Activated CD4-positive, alpha-beta T cell treated with anti-CD3 and anti-CD28 coated beads for 1 hour (primary cell): ENCODE measurements at places on chromosomes 16 and 17.

DNA sequence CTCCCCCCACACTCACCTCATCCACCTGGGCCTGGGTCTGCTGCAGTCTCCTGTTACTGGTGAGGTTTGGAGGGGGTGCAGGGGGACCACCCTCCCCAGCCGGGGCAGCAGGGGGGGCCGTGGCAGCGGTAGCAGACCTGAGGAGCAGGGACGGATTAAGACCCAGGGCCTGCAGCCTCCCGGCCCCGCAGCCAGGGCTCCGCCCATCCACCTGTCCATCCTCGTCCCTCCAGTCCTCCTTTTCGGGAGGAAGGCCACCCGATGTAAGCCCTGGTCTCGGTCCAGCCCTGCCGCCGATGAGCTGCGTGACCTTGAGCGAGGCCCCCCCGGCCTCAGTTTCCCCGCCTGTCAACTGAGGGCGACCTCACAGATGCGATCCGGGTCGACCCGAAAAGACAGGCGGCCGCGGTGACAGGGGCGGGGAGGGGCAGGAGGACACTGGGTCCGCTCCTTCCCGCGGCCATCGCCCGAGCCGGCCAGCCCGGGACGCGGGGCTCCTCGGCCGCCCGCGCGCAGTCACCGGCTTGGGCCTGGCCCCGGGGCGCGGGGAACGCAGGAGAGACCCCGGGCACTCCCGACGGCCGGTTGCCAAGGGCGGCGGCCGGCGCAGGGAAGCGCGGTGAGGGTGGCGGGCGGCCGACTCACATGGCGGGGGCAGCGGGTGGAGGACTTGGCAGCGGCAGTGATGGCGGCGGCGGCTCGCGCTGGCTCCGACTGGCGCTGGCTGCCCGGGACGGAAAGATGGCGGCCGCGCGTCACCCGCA lies at the start of gene VAMP2:
Gene VAMP2 (minus strand): TSS at position 716 of the 764 bp plus-strand sequence. CDS start 69 bp downstream, at position 647.
- DNase-seq = peak; percentile 79

DNA sequence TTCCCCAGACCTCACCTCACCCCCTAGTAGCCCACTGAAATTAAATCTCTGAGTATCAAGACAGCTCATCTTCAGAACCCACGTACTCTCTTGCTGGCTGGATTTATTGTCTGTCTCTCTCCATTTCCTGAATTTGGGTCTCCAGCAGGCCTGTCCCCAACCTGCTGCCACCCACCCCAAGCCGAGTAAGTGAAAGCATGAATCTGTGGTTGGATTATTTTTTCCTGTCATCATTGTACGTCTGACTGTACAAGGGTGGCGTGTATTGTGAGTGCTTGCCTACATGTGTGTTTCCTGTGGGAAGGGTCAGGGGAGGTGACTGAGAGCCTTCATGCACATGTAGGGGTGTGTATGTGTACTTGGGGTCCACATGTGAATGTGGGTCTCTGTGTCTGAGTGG lies 5.4 kb downstream of the TNP2 start:
- peak; percentile 16 for DNase-seq

DNA sequence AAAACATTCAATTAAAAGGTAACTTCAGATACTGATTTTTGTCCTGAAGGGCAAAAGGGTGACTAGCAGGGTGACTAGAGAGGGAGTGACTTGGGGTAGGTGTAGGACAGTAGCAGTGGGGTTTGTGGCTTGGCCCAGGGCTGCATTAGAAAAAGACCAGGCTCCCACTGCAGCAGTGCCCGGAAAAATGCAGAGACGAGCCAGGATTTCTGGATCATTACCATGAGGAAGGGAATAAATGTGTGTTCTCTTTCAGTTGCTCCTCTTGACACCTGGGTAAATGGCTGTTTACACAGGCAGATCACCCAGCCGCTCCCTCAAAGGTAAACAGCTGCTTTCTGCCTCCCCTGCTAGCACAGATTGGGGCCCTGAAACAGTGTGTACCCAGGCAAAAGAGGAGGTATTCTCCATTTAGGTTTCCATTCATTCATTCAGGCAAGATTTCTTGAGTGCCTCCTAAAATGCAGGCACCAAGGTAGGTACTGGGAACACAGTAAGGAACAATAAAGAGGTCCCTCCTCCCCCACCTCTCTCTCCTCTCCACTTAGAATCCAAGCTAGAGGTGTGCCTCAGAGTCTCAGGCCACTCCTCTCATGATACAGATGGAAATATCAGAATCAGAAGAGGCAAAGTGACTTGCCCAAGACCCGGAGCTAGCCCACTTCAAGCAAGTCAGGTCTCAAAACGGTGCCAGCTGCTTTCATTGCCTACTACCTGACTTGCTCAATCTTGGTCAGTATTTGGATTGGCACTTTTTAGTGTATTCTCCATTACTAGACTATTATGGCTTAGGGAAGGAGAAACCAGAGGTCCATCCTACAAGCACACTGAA lies 15.2 kb upstream of the TOX3 start:
- no peak for DNase-seq

- no peak for DNase-seq
Observed at GRCh38 chr16:28882551-28883160, 4.4 kb downstream of the ATP2A1 start.

DNA sequence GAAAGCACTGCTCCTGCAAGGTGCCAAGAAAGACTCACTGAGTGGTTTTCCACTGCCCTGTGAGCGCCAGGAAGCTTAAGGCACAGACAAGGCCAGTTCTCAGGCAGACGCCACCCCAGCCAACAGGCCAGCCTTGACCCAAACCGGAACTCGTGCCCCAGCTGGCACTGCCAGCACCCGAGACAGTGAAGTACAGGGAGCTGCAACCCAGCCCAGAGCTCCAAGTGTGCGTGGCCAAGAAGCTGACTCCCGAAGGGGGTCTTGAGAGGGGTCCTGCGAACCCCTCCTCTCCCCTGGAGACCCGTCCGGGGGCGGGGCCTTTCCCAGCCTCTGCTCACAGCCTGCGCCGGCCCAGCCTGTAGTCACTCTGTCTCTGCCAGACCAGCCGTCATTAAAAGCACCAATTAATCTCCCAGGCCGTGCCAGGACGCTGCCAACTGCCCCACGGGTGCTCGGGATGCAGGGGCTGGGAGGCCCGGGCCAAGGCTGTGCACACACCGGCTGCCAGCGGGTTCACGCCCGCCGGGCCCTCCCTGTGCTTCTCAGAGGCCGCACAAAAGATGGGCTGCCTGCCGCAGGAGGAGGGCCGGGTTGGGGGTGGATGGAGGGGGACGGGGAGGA lies 4.4 kb upstream of the SOX8 start:
- no peak for DNase-seq

DNA sequence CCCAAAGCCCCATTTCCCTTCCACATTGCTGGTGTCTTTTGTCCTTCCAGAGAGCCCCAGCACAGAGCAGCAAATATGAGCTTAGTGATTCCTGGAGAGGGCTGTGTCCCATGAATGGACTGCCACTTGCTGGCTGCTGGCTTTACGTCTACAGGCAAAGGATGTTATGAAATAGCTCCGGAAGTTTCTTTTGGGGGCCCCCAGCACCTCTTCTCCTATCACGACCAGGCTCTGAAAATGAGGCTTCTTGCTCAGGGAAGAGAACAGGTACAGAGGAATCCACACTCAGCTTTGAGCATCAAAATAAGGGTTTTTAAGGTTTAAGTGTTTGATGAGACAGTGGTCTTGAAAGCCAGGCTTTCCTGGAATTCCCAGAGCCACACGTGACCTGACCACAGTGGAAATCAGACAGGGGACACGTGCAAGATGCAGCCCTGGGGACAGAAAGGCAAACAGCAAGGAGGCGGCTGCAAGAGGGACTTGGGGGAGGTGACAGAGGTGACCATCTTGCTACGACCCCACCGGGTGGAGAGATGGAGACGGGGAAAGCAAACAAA lies 58.1 kb downstream of the ZDHHC7 start:
- no peak for DNase-seq

DNA sequence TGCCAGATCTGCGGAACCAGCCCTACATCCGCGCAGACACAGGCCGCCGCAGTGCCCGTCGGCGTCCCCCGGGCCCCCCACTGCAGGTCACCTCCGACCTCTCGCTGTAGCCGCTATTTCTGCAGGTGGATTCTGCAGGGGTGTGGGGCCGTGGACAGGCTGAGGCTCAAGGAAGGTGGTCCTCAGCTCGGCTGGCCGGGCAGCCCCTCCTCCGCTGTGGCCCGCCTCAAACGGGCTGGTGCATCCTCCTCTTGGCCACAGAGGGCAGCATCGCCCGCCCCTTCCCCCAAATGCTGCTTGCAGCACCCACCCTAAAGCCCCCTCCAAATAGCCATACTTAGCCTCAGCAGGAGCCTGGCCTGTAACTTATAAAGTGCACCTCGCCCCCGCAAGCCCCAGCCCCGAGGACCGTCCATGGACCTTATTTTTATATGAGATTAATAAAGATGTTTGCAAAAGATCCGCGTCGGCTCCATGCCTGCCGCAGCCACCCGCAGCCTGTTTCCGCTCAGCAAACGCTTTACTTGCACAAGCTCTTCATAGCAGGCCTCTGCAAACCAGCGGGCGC lies 14.9 kb downstream of the SPATA32 start:
- no peak for DNase-seq

- no peak for DNase-seq
Observed at GRCh38 chr17:56640116-56640515, 46.6 kb downstream of the NOG start.

GRCh38 chr17:75342996-75343395 lies 53.8 kb upstream of the SLC25A19 start:
- DNase-seq = no peak

GRCh38 chr16:26041952-26042668 lies 350.4 kb downstream of the HS3ST4 start:
- no peak for DNase-seq

DNA sequence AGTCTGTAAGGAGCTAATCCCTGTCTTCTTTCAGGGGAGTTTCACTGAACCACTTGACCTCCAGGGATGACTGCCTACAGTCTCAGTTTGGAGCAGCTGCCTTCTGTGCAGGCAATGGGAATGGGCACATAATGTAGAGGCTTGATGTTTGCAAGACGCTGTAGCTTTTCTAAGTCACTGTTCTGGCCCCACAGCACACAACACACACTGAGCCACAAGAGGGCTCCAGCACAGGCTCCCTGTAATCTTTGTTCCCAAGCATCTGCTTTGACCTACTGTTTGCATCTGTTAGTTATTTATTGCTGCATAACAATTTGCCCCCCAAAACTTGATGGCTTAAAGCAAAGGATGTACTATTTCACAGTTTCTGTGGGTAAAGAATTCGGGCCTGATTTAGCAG lies 419.0 kb upstream of the ASIC2 start:
- no peak for DNase-seq

GRCh38 chr17:47225436-47225858 lies 16.3 kb downstream of the MYL4 start:
- DNase-seq = no peak

DNA sequence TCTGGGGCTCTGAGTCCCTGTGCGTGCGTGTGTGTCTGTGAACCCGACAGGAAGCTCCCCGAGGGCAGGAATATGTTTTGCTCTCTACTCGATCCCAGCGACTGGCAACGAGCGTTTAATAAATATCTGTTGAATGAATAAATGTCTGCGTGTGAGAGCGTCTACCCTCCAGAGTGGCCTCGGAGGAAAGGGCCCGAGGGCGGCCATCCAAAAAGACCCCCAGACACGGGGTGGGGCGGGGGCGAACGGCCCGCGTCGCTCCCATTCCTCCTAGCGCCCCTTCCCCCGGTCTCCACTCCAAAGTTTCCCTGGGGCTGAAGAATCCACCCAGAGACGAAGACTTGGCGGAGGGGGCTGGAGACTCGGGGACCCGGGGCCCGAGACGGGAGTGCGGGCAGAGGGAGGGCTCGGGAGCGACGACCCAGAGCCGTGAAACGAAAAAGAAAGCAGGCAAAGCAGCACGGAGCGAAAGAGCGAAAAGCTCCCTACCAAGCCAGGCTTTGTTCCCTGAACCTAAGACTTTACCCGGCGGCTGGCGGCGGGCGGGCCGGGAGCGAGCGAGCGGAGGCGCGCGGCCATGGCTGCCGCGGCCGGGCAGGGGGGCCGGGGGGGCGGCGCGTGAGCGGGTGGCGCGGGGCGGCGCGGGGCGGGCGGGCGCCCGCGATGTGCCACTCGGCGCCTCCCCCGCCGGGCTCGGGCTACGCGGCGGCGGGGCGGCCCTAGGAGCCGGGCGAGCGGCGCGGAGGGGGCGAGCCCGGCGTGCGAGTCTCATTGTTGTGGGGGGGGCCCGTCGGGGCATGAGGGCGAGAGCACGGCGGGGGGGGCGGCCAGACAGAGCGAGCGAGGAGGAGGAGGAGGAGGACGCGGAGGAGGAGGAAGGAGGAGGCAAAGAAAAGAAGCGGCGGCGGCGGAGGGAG lies at the start of gene MLLT6:
Gene MLLT6 (plus strand): TSS at position 668 of the 917 bp plus-strand sequence. CDS start 360 bp downstream, outside the sequence.
- peak; percentile 73 for DNase-seq

GRCh38 chr16:54690710-54691109 lies 240.0 kb upstream of the IRX5 start:
- no peak for DNase-seq

DNA sequence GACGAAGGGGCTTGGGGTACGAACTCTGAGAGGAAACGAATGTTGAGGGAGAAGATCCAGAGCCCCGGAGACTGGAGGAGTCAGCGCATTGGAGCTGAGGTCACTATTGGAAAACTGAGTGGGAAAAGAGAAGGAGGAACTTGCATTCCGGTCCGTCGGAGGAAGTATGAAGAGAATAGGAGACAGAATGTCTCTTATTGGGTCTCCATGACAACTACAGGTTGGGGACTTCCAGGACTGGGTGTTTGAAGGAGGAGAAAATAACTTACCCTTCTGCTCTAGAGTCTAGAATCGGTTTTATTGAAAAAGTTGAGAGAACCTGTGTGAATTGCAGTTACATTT lies 537 bp downstream of the GOSR1 start:
- DNase-seq = no peak

GRCh38 chr17:19713462-19713861 lies 2.9 kb downstream of the SLC47A2 start:
- no peak for DNase-seq

GRCh38 chr16:66422366-66422765 lies 4.7 kb upstream of the BEAN1 start:
- DNase-seq = no peak

- no peak for DNase-seq
Observed at GRCh38 chr17:2369551-2370210, 31.2 kb downstream of the MNT start.

GRCh38 chr17:32927201-32927723 lies 691 bp upstream of the TMEM98 start:
- no peak for DNase-seq

- no peak for DNase-seq
Observed at GRCh38 chr17:49203796-49204195, 6.6 kb downstream of the GNGT2 start.

DNA sequence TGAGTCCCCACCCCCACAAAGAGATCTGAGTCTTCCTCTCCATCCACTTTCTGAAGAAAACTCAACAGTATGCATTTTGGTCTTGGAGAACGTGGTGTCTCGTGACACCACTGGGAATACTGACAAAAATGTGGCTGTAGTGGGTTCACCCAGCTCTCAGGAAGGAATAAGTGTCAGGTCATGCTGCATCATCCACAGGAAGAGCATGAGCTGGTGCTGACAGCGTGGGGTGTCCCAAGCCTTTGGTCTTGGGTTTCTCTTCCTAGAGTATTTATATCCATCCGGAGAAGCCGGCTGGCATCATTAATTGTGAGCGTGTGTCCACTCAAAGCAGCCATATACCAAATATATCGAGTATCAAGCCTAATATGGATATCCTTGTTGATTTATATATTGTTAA lies 55.9 kb downstream of the C17orf67 start:
- no peak for DNase-seq
